Activated naive CD4-positive, alpha-beta T cell (primary cell): ENCODE measurements at places on chromosomes 2 and 18.

DNA sequence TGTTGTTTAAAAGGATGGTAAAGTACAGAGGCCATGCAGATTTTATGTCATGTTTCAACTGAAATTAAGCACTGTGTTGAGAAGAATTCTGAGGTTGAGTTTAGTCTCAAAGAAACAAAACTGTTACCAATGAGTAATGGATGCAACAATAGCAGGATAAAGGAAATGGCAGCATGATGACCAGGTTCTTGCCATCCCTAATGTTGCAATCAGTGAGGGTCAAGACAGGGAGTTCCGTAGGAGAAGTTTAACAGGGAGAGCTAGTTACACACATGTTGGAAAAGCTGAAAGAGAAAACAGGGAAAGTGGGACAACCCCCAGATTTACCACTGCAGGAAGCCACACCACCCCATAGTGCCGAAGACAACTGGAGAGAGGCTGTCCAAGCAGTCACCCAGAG, 343.8 kb upstream of the EPHA4 start:
- DNase-seq: no peak

DNA sequence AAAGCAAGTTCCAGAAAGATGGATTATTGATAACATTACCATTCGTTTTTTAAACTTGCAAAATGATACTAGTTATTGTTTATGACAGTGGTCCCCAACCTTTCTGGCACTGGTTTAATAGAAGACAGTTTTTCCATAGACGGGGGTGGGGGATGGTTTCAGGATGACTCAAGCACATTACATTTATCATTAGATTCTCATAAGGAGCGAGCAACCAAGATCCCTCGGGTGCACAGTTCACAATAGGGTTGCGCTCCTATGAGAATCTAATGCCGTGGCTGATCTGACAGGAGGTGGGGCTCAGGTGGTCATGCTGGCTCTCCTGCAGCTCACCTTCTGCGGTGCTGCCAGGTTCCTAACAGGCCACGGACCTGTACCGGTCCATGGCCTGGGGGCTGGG, 86.2 kb downstream of the BCL2 start:
- no peak for DNase-seq

GRCh38 chr18:56532176-56532840, 106.1 kb downstream of the TXNL1 start:
- no peak for DNase-seq

DNA sequence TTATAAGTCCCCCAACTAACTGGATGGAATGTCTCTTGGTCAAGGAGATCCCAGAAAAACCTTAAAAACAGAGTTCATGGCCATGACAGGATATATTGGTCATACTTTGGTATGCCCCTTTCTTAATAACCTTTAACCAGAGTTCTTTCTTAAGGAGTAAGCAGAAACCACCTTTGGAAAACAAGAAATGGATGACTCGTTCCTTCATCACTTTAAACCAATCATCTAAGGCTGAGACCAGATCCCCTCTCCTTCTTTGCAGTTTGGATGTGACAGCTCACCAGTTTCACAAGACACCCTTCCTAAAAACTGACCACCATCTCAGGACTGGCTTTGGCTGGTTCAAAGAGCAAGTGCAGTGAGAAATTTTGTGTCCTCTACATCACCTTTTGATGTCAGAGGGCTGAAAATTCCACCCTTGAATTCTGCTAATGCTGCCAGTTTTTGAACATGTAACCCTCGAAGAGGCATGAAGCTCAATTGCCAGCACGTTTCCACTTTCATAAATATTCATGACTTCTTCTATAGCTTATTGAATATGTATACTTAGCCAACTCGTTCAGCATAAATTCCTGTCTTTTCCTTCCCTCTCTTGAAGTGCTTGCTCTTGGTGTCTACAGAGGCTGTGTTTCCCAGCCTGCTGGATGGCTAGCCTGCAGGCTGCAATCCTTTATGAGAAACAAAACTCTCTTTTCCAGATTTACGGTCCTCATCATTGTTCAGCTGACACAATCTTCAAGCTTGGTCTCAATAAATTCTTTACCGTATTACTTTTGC, 1323.5 kb upstream of the TMEFF2 start:
- no peak for DNase-seq

DNA sequence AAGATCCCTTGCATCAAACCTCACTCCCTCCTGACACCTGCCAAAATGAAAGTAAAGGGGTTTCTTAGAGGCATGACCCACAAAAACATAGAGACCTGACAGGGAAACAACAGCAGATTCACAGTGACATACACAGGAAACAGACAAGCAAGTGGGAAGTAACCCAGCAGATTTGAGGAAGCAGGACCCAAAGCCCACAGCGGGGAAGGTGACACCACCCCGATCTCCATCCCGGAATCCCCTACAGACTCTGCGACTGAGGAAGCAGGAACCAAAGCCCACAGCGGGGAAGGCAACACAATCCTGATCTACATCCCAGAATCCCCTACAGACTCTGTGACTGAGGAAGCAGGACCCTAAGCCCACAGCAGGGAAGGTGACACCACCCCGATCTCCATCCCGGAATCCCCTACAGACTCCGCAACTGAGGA, 21.6 kb downstream of the CIB4 start:
- DNase-seq: no peak

DNA sequence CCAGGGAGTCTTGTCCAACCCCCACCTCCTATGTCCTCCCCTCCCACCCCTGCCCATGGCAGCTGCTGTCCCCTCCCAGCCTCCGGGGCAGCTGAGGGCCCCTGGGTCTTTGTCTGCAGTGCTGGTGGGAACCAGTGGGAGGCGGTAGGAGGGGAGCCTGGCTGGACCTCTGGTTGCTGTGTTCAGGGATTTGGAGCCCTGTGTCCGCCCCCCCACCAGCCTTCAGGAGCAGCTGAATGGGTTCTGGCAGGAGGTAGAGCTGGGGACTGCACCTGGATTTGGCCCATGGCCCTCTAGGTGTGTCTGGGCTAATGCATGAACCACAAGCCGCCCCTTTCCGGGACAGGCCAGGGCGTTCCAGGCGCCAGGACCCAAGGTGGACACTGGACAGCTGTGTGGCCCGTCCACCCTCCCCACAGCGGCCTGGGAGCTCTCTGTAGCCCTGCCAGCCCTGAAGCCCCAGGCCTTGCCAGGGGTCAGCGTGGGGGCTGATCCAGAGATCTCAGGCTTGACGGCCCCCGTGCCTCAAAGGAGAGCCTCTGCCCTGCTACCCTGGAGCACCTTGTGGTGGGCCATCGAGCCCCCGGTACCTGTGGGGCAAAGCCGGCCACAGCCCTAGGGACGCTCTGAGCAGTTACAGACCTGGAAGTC, 25.4 kb downstream of the GPC1 start:
- DNase-seq: no peak

- DNase-seq: no peak
These were observed 41.6 kb upstream of the OTOF start for GRCh38 chr2:26519396-26520147.
